Effector CD4-positive, alpha-beta T cell (primary cell): ENCODE measurements at places on chromosomes 2 and 18.
A peak's percentile ranks its signal among the peaks of the same experiment; 100 is the strongest.

- DNase-seq = no peak
Measured at GRCh38 chr2:55885127-55885943, 38.2 kb downstream of the EFEMP1 start.

- DNase-seq = no peak
Measured at GRCh38 chr2:132478461-132479105, 62.0 kb downstream of the GPR39 start.

GRCh38 chr2:2950403-2950952 lies 427.1 kb downstream of the EIPR1 start:
- no peak for DNase-seq

- DNase-seq = no peak
Measured at GRCh38 chr2:168460571-168460970, 4.5 kb downstream of the CERS6 start.

DNA sequence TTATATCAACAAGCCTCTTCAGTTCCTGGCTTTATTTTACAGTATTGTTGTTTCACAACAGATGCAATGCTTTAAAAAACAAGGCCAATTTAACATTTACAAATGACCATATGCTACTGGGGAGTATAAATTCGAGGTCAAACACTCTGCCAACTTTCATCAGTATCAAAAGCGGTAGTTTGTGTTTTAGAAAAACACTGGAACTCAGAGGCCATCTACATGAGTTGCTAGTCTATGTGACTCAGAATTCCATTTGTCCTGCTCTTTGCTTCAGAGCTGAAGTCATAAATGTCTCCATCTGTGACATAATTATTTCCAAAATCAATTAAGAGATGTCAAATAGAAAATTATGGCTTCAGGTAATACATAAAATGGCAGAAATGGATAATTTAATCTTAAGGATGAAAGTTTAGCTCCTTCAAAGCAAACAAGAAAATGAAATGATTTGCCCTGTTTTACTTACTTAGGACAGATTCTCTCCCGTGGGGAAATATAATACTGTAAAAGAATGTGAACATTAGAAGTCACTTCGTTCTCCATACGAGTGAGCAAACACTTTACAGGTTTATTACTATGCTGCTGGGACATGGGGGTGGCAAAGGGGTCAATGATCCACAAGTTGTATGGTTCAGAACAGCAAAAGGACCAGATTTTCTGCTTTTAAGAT lies 3.7 kb downstream of the MEX3C start:
- DNase-seq = no peak

GRCh38 chr18:13216092-13216582 lies 2.4 kb upstream of the LDLRAD4 start:
- peak; percentile 40 for DNase-seq

GRCh38 chr2:22626621-22627020 lies 758.4 kb upstream of the KLHL29 start:
- no peak for DNase-seq

DNA sequence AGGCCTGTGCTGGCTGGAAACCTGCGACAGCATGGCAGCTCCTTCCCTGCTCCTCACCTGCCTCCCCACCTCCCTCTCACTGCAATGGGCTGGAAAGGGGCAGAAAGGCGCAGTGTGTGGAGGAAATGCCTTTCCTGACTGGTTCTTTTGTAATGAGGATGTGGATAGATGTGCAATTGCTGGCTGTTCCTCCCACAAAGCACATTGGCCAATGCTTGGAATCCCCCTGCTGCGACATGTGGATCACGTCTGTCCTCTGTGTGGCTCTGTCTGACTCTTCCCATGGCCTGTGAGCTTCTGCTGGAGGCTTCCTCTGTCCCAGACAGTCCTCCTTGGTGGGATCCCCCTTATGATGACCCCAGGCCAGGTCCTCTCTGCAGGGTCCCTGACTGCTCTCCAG lies 172.5 kb downstream of the NCK2 start:
- DNase-seq = no peak

- DNase-seq = peak; percentile 43
Measured at GRCh38 chr18:9475643-9476591, 604 bp downstream of the RALBP1 start.

DNA sequence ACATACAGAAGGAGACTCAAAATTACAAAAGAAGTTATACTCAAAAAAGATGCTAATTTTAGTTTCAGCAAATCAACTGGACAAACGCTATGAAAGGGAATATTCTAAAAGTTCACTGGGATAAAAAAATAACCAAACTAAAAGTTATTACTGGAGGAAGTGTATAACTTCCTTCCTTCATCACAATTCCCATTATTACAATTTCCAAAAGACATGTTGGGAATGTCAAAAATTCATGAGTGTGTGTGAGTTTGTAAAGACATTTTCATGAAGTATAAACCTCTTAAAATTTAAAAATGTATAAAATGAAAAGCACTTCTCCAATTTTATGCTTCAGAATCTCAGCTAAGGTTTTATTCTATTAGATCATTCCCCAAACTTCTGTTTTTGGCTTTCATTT lies 67.8 kb downstream of the MERTK start:
- no peak for DNase-seq

GRCh38 chr2:127225186-127225960 lies 5.3 kb upstream of the CYP27C1 start:
- DNase-seq = no peak

DNA sequence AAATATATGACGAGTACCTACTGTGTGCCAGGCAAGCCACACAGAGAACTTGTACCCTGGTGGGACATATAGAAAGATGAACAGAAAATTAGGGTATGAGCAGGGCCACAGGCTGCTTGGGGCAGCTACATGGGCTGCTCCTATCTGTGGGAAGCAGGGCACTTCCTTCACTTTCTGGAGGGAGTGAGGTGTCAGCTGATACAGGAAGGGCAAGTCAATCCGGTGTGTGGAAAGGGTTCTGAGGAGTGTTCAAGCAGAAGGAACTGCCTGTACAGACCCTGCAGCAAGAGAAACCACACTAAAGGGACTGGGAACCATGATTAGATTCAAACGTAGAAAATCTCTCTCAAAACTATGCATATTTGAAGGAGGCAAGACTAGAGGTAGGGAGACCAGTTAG lies 58.6 kb upstream of the BCL11A start:
- DNase-seq = no peak

DNA sequence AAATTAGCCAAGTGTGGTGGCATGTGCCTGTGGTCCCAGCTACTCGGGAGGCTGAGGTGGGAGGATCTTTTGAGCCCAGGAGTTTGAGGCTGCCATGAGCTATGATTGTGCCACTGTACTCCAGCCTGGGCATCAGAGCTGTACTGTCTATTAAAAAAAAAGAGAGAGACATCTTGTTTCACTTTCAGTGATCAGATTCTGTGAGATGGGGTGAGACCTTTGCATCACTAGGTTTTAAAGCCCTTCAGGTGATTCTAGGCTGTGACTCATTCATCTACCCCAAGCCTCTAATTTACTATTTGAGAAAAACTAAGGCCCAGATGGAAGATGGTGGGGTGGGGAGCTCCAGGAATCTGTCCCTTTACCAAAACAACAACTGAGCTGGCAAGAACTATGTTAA lies 7.1 kb downstream of the C2orf92 start:
- DNase-seq = no peak

- DNase-seq = no peak
Measured at GRCh38 chr2:202541137-202541536, 93.6 kb upstream of the FAM117B start.

DNA sequence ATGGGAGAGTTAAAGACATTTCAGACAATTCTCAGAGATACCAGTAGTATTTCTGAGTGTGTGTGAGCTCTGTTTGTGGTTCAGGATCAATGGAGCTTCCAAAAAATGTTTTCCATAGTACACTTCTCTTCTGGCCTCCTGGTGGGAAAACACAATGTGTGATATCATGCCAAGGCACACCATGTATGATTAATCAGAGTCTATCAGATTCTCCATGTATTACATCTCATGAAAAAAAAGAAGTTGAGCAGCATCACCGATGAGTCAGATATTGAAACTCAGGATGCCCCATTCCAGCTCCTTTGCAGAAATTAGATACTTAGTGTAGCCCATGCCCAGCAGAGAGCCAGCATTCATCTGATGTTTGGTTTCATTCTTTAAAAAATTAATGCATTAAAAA lies 620.3 kb upstream of the POU3F3 start:
- no peak for DNase-seq

DNA sequence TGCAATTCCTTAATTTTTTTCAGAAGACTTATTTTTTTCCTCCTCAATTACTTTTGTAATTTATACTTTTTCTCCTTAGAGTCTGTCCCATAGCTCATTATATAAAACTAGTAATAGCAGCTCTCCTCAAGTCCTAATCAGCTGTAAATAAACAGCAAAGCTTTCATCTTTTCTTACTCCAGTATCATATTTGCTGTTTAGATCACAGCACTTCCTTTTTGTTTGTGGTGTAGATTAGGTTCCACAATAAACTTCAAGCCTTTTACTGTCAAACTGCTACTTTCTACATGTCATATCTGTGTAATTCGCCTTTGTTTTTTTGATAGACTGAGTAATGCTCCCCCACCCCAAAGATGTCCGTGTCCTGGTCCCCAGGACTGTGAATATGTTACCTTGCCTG lies 25.5 kb downstream of the GCG start:
- no peak for DNase-seq

DNA sequence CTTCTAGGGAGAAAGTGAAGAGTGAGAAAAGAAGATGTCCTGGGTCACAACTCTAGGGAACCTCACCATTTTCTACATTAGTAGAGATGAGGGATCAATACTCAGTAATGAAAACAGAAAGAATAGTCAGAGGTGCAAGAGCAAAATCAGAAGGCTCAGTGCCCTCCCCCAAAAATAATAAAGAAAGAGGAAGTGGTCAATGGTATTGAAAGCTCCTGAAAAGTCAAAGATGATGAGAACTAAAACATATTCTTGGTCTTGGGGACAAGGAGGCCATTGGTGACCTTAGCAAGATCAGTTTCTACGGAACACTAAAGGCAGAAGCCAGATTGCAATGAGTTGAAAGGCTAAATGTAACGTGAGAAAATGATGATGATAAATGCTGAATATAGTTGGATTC lies 24.5 kb upstream of the MYO1B start:
- no peak for DNase-seq

DNA sequence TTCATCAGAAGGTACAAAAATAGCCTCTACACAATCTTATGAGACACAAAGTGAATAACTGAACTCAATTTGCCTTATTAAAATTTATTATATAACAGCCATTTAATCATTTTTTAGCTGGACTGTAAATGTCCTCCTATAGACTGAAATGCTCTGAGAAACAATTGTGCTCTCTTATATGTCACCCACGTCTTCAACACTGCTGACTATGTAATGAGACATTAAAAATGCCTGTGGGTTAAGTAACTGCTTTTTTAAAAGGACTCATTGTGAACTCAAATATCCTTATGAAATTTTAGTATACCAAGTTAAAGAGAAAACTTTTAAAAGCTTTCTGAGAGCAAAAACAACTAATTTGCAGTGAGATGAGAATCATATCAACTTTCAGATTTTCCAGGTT lies 10.4 kb upstream of the GALNT1 start:
- no peak for DNase-seq

DNA sequence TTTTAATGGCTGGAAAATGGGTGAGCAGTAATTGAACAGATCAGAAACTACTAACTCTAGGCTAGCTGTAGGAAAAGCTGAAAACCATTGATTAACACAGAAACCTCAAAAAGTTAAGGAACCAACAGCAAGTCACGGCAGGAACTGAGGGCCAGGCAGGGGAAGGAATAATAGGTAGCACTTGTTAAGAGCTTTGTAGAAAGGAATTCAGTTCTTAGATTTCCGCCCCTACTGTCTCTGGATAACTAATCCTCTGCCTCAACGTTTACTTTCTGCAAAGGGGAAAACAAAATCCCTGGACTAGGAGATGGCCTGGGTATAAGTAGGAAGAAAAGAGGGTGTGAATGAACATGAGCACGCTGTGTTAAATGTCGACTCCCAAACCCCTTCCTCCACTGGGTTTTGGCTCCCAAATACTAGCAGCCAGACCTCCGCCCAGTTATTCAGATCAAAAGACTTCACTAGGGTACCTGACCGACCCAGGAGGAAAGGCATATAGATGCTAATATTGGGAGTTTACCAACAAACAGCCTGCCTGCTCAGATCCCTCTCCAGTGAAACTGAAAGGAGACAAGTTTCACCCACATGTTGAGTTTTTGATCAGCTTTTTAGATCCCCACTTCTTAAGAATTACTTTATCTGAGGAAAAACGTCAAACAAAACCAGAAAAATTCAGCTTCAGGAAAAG lies 12.4 kb downstream of the SMAD2 start:
- DNase-seq = no peak

DNA sequence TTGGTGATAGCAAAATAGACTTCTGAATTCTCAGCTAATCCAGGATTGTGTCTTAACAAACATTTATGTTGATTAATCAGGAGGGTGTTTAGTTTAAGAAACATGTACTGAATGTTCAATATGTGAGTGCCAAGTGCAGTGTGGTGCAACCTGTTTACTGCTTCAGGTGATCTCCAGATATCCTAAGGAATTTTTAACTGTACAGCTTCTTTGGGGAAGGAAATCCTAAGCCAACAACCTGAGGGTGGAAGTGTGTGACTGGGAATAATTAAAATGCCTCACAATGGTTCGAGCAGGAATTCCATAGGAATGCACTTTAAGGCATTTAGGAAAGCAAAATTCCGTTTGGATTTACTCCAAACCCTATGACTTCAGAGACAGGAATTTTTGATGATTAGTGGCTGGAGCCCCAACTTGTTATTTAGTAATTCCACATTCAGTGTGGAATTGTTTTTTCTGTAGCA lies 16.4 kb downstream of the CRIM1 start:
- no peak for DNase-seq

- no peak for DNase-seq
Measured at GRCh38 chr2:214244847-214245246, 166.0 kb upstream of the VWC2L start.

DNA sequence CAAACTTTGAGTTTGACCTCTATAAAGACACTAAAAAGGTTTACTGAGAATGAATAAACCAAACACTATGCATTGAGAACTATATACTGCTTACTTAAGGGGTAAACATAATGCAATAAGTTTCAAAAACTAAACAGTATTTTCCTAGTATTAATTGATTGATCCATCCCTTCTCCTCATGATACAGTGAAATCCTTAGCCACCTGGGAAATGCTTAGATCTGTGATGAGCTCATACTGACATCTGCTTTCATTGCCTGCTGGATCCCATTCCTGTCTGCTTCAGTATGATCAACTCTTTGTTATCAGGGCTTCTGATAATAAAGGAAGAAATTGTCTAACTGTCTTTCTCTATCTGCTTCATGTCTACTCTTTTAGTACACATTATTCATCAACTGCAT lies 74.9 kb upstream of the UBE2E3 start:
- DNase-seq = no peak
